HT-29 (cell line): ENCODE measurements at places on chromosomes 6 and 20.
A peak's percentile ranks its signal among the peaks of the same experiment; 100 is the strongest.

- DNase-seq = peak; percentile 74
Observed at GRCh38 chr20:54108326-54108642, 37.9 kb upstream of the BCAS1 start.

DNA sequence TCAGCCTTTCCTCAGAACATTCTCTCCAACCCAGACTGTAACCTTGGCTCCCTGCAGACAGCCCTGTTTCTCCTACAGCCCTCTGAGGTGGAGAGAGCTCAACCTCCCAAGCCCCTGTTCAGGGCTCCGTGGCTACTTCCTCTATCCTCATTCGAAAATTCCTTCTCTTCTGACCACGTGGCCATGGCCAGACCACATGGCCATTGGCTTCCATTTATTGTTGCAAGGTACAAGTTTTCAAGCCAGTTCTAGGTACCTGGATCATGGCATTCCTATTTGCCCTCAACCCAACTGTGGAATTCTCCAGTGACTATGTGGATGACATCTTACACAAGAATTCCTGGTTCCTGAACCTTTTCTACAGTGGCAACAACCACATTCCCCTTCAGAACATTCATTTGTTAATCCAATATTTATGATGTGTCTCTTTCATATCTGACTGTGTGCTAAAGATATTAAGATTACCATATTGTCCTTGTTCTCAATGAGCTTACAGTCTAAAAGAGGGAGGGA is 161.9 kb downstream of the GMPR start:
- no peak for DNase-seq

GRCh38 chr20:40233406-40233805 is 455.6 kb downstream of the MAFB start:
- no peak for DNase-seq

GRCh38 chr20:62139636-62140035 is 3.6 kb downstream of the PSMA7 start:
- DNase-seq = no peak

GRCh38 chr6:144931172-144932035 is 646.3 kb downstream of the UTRN start:
- peak; percentile 77 for DNase-seq

DNA sequence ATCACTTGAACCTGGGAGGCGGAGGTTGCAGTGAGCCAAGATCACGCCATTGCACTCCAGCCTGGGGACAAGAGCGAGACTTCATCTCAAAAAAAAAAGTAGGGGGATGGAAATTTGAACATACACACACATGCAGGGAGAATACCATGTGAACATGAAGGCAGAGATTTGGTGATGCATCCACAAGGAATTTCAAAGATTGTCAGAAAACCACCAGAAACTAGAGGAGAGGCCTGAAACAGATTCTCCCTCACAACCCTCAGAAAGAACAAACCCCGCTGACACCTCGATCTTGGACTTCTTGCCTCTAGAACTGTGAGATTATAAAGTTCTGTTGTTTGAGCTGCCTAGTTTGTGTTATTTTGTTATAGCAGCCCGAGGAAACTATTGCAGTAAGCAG is 125.5 kb downstream of the GPX5 start:
- DNase-seq = no peak

- no peak for DNase-seq
Observed at GRCh38 chr20:32558526-32558925, 26.6 kb downstream of the NOL4L start.

GRCh38 chr6:141359953-141360352 is 772.8 kb upstream of the GJE1 start:
- no peak for DNase-seq

DNA sequence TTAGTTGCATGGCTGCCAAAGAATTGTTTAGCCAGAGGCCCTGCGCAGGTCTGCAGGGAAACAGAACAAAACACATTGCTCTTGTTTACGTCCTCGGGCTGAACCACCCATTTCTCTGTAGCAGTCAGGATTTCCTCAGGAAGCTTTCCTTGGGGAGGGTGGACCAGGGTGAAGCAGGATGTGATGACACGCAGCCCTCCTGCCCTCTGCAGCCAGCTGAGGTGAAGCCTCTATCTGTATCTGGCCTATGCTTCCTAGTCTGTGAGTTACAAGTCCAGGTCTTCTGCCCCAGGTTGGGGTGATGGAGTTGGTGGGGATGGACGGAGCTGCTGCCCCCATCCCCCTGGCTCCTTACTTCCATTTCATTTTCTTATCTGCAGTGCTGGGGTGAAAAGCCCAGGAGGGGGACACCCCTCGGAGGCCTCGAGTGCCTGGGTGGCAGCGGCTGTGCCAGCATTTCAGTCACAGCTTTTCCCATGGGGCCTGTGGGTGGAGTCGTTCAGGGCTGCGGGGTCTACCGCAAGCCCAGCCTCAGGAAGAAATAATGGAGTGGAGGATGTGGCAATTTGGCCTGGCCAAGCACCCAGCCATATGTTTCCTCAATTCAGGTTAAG is 24.9 kb downstream of the SASH1 start:
- peak; percentile 84 for DNase-seq

- DNase-seq = no peak
Observed at GRCh38 chr6:148999501-148999900, 252.7 kb downstream of the UST start.

- no peak for DNase-seq
Observed at GRCh38 chr20:42779216-42779615, 410.5 kb downstream of the PTPRT start.

GRCh38 chr6:32075781-32076180 is 33.4 kb downstream of the TNXB start:
- DNase-seq = no peak

- no peak for DNase-seq
Observed at GRCh38 chr6:41647061-41647511, 8.8 kb downstream of the MDFI start.

- no peak for DNase-seq
Observed at GRCh38 chr6:134317471-134318131, at the start of gene SGK1. TSS of gene SGK1 (minus strand) at chr6:134318112. CDS start at chr6:134317460, 652 bp downstream.

DNA sequence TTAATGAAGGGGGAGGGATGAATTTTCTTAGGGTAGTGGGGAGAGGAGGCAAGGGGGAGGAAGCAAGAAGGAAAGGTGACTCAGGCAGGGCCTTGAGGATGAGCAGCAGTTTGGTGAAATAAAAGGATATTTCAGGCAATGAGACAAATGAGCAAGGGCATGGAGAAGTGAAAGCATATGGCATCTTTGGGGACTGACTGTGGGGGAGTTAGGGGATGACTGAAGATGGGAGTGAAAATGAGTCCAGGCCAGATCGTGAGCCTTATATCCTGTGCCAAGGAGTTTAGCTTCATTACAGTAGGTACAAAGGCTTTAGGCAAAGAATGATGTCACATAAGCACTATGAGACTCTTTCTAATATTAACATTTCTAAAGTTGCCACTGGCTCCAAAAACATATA is 51.9 kb downstream of the ILRUN start:
- DNase-seq = no peak

DNA sequence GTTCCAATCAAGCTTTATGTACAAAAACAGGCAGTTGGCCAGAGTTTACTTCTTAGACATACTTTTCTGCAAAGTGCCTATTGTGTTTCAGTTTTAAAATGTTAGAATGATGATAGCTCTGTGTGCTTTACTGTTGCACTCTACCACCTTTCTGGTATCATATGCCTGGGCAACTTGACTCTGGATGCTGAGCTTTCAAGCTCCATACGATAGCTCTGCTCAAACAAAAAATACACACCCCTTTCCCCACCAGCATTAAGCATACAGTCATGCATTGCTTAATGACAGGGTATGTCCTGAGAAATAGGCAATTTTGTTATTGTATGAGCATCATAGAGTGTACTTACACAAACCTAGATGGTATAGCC is 123.1 kb downstream of the RCAN2 start:
- DNase-seq = no peak

GRCh38 chr20:17466641-17467040 is 64.5 kb downstream of the BFSP1 start:
- no peak for DNase-seq

DNA sequence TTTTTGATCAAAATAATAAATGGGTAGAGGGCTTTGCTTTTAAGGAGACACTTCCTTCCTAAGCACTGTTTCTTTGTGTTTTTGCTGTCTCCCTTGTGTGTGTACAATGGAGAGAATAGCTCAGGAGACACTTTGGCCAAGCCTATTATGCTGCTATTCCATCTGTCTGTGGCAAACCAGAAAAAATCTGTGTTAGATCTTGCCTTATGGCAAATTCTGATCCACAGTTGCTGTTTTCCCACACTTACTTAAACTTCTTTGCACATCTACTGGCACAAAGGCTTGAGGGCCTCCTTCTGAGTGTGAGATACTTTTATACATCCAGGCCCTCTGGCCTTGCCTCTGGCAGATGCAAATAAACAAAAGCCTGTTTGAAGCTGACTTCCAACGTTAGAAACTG is 53.6 kb downstream of the PRDM13 start:
- DNase-seq = no peak

- DNase-seq = no peak
Observed at GRCh38 chr6:6834356-6835222, 246.1 kb downstream of the LY86 start.

GRCh38 chr20:49981218-49982071 is 1.3 kb upstream of the SNAI1 start:
- no peak for DNase-seq

GRCh38 chr20:25293910-25294458 is 46.1 kb downstream of the PYGB start:
- no peak for DNase-seq

DNA sequence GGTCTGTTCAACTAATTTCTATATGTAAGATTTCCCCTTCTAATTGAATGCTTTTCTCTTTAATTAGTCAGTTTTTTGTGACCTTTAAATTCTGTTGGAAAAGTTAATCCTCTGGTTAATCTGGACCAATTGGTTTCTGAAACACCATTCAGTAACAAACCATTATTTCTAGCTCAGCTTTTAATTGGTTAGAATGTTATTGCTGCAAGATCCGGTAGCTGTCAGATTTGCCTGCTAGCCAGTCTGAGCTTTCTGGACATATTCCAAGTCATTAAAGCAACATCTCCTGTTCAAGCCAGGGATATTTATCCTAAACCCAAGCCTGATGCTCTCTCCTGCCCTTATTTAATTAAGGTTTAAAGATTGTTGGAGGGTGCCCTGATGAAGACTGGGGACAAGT is 55.1 kb upstream of the FBXL4 start:
- no peak for DNase-seq

DNA sequence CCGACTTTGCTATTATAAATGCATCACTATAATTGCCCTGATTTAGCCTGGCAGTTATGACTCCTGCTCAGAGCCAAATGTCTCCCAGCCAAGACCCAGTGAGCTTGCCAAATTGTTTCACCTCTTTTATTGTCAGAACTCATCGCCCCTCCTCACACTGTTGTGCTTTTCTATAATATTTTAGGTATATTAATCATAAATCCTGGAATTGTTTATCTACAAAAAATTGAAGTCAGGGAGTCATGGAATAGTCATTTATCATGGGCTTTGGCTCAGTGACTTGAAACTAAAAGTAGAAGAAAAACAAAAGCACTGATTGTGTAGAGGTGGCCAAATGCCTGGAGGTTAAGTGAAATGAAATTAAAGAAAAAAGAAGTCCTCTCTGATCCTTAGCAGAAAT is 85.6 kb downstream of the PFDN4 start:
- DNase-seq = no peak

DNA sequence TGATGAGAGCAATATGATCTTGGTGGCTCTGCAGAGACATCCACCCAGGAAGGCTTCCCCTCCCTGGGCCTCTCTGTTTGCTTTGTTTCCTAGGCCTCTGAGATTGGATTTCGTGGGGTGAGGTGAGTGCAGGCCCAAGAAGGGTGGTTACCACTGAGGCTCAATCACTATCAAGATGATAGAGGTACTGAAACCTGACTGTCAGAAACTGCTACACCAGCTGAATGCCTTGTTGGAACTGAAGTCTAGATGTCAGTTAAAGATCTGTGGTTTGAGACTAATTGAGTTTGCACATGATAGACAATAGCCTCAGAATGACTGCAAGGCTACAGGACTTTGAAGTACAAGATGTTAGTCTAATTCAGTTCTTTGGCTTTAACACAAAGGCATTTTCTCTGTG is 15.2 kb downstream of the VNN1 start:
- DNase-seq = no peak

DNA sequence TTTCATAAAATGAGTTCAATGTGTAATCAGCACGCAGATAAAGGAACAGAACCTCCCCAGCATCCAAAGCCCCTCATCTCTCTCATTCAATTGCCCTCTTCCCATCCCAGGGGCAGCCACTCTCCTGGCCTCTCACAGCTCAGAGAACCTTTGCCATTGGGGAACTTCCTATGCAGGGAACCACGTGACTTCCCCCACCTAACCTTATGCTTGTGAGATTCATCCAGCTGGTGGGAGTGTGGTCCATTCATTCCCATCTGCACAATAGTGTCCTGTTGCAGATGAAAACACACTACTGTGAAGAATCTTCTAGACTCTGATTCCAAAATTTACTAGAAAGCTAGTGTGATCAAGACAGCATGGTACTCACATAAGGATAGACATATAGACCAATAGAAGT is 299.3 kb downstream of the CDH4 start:
- no peak for DNase-seq

DNA sequence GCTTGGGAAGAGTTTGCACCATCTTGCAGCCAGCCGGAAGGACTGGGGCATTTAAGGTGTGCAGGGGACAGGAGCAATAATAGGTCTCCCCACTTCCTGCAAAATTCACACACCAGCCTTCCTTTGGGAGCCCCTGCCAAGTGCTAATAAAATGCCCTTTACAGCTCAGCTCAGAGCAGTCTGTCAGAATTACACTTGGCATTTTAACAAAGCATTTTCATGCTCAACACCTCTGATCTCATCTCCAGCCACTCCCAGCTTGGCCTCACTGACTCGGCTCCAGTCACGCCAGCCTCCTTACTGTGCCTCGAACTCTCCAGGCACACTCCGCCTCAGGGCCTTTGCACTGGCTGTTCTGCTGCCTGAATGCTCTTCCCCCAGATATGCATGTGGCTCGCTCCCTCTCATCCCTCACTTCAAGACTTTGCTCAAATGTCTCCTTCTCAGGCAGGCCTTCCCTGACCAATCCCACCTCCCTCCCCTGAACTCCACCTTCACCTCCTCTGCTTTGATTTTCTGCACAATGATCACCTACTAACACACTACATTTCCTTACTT is 43.7 kb downstream of the GRM4 start:
- DNase-seq = no peak

- DNase-seq = peak; percentile 54
Observed at GRCh38 chr6:142886431-142887170, 58.4 kb downstream of the HIVEP2 start.

DNA sequence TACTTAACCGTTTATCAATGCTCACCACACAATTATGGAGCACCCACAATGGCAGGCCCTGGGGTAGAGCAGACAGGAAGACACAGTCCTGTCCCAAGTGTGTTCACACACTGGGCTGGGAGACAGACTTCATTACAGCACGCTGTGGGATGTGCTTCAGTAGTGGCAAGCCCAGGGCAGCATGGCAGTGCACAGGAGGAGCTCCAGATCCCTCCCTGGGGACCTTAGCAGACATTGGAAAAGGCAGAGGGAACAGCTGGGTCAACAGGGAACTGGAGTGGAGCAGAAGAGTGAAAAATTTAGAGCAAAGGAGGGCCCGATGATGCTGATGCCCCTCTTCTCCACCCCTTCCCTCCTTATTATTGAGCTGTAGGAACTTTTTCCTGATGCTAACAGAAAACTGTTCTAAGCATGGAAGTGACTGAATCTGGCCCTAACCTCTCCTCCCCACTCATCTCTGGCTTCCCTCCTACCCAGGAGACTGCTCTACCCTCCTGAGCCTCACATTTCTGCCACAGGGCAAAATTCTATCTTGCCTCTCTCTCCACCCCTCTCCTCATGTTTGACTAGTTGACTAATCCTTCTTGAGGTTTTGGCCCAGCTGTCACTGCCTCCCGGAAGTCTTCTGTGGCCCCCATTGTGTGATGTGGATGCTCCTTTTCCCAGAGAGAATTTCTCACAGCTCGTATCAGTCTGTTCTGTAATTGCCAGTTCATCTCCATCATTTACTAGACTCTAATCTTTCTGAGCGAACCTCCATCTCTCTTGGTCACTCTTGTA is 41.3 kb upstream of the NOP56 start:
- DNase-seq = no peak
